Stimulated activated CD8-positive, alpha-beta memory T cell treated with anti-CD3 and anti-CD28 coated beads, Interleukin-4, amount 100 ng/mL, for 1 hour (primary cell): ENCODE measurements at places on chromosomes 4 and X.

GRCh38 chr4:23770011-23770410 is 119.8 kb downstream of the PPARGC1A start:
- no peak for DNase-seq

DNA sequence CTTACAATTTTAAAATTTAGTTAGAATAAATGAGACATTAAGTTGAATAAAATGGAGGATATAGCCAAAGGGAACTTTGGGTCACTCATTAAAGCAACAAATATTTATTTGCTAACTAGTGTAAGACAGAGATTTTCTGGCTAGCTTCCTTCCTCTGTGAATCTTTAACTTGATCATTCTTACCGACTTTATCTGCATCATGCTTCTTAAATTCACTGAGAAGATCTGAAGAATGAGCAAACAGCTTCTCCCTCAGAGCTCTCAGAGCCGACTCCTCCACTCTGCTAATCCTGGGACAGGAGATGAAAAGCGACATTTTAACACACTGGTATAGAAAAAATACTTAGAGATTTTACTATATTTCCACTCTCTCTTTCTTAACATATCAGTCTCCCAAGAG is 35.1 kb downstream of the PPEF2 start:
- DNase-seq = no peak

GRCh38 chrX:131918839-131919238 is 104.3 kb upstream of the STK26 start:
- DNase-seq = no peak

- DNase-seq = no peak
Measured at GRCh38 chr4:21885241-21885640, 63.3 kb downstream of the KCNIP4 start.

DNA sequence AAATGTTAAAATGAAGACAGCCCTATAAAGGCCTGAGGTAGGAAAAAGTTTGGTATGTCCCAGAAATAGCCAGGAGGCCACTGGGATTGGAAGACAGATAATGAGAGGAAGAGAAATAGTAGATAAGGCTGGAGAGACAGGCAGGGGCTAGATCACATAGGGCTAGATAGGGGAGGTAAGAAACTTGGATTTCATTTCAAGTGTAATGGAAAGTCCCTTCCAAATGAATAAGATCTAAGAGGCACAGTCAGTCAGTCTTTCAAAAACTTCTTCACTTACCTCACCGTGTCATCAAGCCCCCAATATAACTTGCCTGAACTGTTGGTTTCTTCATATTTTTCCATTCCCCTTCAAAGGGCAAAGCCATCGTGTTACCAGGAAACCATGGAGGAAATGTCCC is 121.8 kb downstream of the SPCS3 start:
- DNase-seq = no peak

DNA sequence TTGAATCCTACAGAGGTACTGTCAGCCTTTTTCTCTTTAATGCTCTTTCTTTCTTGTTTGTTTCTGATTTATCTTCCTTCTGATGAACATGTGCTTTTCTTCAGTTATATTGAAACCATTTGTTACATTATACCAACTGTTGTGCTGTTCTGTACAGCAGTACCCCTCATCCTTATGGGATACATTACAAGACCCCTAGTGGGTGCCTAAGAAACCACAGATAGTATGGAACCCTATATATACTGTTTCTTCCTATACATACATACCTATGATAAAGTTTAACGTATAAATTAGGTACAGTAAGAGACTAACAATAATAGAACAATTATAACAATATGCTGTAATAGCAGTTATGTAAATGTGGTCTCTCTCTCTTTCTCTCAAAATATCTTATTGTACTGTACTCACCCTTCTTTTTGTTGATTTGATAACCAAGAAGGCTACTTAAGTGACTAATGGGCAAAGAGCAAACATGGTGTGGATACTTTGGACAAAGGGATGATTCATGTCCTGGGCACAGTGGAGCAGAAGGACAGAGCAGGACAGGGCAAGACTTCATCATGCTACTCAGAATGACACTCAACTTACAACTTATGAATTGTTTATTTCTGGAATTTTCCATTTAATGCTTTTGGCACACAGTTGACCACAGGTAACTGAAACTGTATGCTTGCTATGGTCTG is 10.7 kb upstream of the YIPF7 start:
- DNase-seq = no peak

DNA sequence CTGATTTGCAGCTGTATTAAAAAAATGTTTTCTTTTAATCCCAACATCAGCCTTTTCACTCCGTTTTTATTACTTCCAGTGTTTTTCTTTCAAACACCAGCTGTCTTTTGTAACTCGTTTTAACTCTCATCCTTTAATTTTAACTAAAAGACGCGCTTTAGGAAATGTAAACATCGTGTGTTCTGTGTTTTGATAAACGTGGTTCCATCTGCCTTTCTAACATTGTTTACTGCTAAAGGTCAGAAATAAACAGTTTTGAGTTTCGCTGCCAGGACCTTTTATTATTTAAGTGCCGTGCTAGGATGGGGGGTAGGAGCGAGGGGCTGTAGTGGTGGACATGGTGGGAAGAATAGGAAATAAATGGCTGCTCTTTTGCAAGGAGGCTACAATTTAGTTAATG is 1.5 kb downstream of the N4BP2 start:
- no peak for DNase-seq

DNA sequence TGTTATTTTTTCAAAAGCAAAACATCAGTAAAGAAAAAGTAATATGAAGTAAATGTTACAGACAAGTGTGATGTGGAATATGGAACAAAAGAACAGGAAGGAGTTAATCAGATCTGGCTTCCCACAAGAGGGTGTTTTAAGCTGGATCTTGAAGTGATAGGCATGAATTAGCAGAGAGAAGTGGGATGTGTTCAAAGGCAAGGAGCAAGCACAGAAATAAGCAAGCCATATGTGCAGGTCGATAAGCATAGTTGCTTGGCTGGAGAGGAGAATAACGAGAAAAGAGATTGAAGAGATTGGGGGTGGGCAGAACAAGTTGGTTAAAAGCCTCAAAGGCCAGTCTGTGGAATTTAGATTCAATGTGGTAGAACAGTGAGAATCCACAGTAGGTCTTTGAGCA is 60.9 kb upstream of the PRPS1 start:
- no peak for DNase-seq

DNA sequence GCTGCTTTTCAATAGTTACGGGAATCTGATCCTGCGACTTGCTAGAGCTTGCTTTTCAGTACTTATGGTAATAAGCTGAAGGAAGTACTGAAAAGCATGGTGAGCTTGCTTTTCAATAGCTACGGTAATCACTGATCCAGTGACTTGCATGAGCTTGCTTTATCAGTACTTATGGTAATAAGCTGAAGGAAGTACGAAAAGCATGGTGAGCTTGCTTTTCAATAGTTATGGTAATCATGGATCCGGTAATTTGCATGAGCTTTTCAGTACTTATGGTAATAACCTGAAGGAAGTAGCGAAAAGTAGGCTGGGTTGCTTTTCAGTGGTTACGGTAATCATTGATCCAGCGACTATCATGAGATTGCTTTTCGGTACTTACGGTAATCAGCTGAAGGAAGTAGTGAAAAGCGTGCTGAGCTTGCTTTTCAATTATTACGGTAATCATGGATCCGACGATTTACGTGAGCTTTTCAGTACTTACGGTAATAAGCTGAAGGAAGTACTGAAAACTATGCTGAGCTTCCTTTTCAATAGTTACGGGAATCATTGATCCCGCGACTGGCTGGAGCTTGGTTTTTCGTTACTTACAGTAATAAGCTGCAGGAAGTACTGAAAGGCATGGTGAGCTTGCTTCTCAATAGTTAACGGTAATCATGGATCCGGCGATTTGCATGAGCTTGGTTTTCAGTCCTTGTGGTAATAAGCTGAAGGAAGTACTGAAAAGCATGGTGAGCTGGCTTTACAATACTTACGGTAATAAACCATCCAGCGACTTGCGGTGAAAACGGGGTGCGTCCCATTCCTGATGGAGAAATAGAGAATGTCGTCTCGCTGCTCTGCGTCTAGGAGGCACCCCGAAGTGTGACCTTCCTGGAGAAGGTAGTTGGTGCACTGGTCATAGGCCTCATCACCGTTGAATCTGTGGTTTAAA is 6.5 kb downstream of the CRLF2 start:
- DNase-seq = no peak

GRCh38 chr4:10201381-10202223 is 85.0 kb upstream of the WDR1 start:
- no peak for DNase-seq

- no peak for DNase-seq
Measured at GRCh38 chrX:101383679-101384205, 2.2 kb downstream of the BTK start.

- DNase-seq = no peak
Measured at GRCh38 chr4:4419896-4420295, 33.0 kb downstream of the NSG1 start.

DNA sequence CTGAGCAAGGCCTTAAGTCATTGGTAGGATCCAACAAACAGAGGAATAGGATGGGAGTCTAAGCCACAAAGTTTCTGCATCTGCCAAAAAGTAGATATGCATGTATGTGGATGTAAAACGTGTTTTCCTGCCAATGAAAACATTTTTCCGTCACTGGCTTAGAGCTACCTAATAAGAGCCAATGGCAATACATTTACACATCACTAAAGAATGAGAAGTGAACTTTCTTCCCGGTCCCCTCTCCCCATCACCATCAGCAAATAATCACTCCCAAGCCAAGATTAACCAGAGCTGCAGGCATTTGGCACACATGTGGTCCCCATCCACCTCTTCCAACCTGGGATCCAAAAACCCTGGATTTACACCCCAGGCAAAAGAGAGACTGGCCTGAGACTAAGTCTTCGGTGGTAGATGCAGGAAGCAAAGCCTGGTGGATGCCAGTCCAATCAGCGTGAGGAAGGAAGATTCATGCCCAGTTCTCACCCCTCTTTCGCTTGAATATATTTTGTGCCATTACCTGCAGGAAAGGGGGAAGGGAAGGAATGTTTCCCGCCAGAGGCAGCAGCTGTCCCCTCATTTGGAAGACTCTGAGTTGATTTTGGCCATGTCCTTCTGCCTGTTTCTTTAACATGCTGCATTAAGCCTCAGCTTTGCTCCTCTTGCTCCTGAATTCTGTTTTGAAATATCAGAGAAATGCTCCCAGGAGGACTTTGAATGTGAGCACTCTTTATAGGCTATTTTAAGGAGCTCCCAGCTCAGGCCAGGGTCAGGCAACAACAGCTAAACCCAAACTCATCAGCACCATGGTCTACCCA is 131.4 kb downstream of the CHIC2 start:
- DNase-seq = no peak

- DNase-seq = no peak
Measured at GRCh38 chrX:115639334-115639880, 78.4 kb downstream of the PLS3 start.

DNA sequence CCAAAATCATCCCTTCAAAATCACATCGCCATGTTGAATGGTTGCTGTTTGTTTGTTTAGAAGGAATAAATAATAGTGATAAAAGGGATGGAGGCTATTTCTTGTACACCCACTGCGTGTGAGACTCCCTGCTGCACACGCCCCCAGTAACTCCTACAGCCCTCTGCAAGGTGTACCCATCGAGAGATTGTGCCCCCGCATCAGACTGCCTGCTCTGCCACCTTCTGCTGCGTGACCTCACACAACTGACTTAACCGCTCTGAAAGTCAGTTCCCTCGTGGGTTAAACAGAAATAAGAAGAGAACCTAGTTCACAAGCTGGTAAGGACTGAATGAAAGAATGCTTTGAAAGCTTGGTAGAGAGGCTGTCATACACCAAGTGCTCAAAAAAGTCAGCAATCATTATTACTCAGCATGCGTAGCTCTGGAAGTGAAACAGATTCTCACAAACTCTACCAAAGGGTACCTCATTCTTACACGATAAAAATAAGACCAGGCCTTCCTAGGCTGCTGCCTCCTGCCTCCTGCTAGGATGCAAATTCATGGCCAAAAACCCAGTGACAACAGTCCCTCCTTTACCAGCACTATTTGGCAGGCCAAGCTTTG is 147.1 kb downstream of the CPEB2 start:
- no peak for DNase-seq

DNA sequence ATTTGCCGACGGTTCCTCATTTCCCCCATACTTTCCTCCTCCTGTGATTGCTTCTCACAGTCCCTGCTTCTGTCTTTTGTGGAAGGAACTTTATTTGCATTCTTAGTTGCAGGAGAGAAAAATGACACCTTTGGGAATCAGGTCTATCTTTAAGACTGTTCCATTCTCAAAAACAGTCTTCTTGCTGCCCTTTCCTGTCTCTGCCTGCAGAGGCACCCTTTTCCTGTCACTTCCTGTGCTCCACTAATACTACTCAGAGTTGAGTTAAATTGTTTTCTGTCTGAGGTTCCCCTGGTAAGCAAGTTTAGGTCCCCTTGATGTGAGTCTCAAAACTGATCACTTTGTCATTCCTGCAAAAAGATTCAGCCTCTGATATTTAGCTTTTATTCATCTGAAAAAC is 208.8 kb upstream of the CLNK start:
- DNase-seq = no peak

DNA sequence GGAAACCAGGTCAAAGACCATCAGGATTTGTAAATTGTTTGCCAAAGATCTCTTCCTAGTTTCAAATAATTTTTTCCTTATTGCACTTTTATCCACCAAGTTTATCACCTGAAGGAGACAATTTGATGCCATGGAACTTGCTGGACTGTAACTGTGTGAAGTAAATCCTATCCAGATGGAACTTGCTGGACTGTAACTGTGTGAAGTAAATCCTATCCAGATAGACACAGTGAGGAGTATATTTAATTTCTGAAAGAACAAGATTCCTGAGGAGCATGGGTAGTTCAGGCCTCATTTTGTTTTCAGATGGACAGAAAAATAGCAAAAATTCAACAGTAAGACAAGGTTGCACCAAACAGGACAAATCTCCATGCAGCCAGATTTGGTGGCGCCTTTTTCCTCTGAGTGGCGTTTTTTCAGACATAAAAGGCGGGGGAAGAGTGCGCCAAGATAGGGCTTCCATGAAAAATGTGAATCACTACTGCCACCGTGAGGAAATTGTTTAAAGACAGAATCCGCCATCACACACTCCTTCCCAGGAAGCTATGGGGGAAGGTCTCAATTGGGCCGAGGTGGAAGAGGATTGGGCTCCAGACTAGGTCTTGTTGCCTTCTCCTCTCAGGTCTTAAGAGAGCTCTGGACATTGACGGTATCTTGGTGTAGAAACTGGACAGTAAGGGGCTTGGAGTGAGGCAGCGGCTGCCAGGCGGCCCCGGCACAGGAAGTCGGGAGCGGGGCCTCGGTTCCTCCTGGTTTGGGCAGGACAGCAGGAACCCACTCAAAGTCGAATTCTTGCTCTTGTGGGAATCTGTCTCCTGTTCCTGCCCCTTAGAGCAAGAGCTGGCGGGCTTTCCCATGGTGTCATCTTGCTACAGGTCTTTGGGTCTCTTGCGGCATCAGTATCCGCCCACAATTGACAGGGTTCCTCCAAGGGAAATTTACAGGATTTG is 234.7 kb downstream of the OR13H1 start:
- DNase-seq = no peak

DNA sequence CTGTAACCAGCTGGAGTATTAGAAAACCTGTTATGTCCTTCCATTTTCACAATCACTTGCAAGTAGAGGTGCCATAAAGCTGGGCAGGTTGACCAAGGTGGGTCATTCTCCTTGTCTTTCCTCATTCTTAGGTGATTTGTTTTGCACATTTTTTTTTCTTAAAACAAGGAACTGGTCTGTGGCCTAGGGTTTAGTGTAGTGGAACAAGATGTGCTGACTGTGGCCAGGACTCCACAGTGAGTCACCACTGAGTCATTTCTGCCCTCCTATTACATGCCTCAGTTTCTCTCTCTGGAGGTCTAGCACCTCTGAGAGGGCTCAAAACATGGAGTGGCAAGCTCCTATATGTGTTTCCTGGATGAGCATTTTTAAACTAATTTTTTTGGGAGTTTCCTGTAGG is 355.9 kb downstream of the GPM6A start:
- DNase-seq = no peak
